ENCODE measurements at places on chromosomes 13 and 19.

- peak; percentile 65 for DNase-seq
These were observed 1.8 kb downstream of the FXYD7 start for GRCh38 chr19:35144600-35145436.

DNA sequence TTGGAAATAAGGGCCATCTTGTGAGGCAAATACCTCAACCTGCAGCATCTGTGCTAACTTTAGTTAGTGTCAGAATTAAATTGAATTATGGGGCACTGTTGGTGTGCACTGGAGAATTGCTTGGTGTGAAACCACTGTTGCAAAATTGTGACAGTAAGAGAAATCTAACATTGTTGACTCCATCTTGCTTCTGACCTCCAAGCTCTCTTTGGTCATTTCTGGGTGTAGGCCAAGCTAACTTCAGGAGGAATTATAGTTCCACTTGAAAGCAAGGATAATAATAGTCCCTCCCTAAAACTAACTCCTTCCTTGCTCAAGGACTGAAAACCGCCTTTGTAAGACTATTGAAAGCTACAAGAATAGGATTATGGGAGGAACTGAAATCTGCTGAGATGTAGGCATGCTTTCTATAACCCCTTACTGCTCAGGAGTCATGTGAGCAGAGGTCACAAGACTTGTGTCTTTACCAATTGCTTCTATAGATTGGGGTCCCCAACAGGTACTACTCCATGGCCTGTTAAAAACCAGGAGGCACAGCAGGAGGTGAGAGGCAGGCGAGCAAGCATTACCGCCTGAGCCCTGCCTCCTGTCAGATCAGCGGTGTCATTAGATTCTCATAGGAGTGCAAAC is 24.9 kb upstream of the GAS6 start:
- DNase-seq, result no peak

DNA sequence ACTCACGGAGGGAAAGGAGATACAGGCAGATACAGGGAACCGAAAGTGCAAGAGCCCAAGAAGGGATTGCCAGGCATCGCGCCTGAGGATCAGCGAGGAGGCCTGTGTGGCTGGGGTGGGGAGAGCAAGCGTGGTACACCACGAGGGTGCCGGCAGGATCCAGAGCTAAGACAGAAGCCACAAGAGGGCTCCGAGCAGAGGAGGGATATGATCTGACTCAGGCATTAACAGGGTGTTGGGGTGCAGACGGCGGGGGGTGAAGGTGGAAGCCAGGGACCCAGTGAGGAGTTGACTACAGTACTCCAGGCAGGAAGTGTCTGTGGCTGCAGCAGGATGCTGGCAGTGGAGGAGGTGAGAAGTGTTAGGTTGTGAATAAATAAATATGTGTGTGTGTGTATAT is 5.4 kb upstream of the PPP1R37 start:
- DNase-seq, result no peak

- DNase-seq, result no peak
These were observed 159.1 kb downstream of the GPC5 start for GRCh38 chr13:91557328-91558090.

GRCh38 chr13:40661875-40662665 is 4.4 kb downstream of the FOXO1 start:
- DNase-seq, result no peak

DNA sequence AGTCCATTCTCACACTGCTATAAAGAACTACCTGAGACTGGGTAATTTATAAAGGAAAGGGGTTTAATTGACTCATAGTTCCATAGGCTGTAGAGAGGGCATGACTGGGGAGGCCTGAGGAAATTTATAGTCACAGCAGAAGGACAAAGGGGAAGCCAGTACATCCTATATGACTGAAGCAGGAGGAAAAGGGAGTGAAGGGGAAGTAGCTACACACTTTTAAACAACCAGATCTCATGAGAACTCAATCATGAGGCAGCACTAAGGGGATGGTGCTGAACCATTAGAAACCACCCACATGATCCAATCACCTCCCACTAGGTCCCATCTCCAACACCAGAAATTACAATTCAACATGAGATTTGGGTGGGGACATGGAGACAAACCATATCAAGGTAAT is 209.1 kb downstream of the DIAPH3 start:
- DNase-seq, result no peak

DNA sequence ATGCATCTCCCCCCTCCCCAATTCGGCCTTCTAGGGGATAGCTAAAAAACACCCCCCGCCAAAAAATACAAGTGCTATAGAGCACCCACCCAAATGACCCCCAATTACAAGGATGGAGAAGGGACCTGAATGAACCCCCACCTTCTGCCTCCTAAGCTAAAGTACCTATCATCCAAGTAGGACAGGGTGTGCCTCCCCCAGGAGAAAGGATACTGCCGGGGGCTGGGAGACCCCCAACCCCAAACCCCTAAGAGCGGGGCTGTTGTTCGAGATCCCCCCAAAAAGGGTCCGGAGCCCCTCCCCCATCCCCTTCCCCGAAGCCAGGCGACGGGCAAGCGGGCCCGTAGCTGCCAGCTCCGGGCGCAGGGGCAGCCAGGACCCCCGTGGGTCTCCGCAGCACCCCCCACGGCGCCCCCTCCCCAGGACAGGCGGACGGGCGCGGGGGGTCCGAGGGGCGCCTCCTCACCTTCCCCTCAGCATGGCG is 1.9 kb downstream of the ZC3H4 start:
- no peak for DNase-seq

GRCh38 chr19:1068009-1069001 is 1.3 kb downstream of the ARHGAP45 start:
- peak; percentile 61 for DNase-seq

DNA sequence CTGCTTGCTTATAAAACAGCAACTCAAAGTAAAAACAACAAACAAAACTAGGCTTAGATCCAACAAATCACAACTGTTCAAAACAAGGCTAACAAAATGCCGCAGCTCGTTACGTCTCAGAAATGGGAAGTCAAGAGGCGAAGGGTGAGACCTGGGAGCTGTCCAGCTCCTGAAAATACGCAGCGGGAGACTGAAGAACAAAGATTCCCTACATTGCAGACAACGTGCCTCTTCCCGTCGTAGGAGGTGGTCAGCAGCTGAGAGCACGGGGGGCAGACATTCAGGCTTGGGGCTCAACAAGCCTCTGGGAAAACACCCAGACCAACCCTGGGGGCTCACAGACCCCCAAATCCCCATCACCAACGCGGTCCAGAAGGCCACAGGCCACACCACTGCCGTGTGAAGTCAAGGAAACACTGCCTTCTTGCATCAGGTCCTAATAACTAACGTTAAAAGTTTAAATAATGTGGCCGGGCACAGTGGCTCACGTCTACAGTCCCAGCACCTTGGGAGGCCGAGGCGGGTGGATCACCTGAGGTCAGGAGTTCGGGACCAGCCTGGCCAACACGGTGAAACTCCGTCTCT is 13.5 kb downstream of the PLPP2 start:
- DNase-seq, result no peak

DNA sequence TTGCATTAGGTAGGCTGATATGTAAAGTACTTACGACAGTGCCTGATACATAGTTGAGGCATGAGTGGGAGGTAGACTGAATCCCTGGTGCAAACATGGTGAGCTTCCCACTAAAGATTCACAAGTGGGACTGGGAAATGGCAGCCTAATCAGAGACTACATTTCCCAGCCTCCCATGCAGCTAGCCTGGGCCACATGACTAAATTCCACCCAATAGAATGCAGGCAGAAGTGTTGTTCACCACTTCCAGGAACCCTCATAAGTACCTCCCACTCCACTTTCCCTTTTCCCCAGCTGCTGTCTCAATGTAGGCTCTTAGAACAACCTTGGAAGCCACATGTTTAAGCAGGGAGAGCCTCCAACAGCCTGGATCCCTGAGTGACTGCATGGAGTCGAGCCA is 104.9 kb downstream of the CACNA1A start:
- no peak for DNase-seq

GRCh38 chr19:11166281-11167142 is 10.9 kb upstream of the SPC24 start:
- DNase-seq, result no peak

DNA sequence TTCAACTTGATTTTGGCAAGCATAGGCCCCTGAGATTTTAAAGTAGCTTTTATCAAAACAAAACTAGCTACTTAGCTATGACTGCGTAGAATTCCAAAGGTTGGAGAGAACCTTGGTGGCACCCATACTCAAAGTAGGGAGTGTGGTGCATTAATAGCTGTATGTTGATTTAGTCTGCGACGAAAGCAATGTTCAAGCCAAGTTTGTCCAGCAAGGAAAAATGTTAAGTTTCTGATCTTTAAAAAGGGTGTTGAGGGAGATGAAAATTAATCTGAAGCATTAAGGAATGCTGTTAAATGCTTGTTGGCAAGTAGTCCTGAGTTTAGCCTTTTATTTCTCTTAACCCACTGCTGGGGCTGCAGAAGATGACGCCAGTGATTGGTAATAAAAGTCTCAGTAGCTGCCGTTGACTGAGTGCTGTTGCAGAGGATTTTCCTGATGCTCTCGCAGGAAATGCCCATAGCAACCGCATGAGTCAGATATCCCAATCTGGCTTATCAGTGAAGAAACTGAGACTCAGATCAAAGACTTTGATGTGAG is 75.9 kb upstream of the RNF113B start:
- DNase-seq, result no peak

- no peak for DNase-seq
These were observed 6.7 kb upstream of the FCGBP start for GRCh38 chr19:39941151-39941550.

- DNase-seq, result no peak
These were observed 236.3 kb downstream of the COL4A1 start for GRCh38 chr13:110070511-110071120.

DNA sequence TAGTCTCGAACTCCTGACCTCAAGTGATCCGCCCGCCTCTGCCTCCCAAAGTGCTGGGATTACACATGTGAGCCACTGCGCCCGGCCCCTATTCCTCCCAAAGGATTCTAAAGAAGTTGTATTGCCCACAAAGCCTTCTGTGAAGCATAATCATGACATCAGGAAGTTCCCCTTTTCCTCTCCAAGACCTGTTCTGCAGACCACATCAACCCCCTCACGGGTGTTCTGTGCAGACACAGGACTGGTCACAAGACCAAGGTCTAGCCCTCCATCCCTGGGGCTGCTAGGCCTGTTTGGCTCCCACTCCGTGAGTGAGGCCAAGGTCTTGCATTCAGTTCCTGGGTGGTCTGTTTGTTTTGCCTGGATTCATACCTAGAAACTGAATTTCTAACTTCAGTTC is 178.1 kb downstream of the FLT1 start:
- no peak for DNase-seq

- no peak for DNase-seq
These were observed at the start of gene LEUTX for GRCh38 chr19:39778763-39779162. Gene LEUTX, plus strand, starts transcription at chr19:39778854. Its CDS starts 67 bp downstream, at chr19:39778921.

DNA sequence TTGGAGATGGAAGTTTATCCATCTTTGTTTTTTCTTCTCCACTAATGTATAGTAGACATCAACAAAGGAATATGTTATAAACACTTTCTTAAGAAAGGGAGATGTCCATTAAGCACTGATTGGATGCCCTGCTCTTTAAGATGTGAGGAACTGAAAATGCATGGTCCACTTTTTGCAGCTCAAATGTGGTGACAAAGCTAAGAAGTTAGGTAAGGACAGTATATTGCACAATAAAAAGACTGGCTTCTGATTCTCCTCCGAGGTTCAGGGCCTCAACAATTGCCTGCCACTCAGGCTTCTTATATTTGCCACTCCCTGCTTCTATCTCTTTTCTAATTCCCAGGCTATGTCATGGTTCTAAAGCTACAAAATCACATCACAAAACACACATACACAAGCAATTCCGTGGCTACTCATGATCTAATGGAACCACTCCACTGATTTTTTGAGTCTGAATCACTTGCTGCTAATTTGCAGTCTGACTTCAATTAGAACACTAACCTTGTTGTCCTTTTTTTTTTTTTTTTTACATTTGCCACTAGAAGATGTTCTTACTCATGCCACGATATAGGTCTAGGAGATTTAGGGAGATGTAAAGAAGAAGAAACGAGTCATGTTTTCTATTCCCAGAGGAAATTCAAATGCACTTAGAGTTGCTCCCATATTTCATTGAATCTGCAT is 29.6 kb upstream of the TNFSF11 start:
- no peak for DNase-seq

GRCh38 chr19:12205296-12205695 is 42.4 kb downstream of the ZNF136 start:
- no peak for DNase-seq

- DNase-seq, result no peak
These were observed 7.1 kb upstream of the ZNF91 start for GRCh38 chr19:23402388-23402787.

DNA sequence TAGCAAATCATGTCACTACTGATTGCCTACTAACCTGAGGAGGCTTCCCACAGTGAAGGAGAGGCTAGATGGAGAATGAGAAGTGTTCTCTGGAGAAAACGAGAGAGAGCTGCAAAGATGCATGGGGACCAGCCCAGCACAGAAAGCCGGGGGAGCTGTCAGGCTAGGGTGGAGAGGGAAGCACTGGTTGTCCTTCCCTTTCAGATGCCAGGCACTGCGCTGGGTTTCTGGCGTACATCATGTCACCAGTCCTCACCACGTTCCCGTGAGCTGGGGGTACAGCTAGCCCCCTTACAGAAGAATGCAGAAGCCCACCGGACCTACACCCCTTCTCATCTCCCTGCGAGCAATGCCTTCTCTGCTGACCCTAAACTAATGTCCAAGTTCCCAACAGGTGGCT is 86.0 kb downstream of the STK24 start:
- no peak for DNase-seq

- DNase-seq, result no peak
These were observed 10.1 kb downstream of the NANOS3 start for GRCh38 chr19:13887018-13887436.

DNA sequence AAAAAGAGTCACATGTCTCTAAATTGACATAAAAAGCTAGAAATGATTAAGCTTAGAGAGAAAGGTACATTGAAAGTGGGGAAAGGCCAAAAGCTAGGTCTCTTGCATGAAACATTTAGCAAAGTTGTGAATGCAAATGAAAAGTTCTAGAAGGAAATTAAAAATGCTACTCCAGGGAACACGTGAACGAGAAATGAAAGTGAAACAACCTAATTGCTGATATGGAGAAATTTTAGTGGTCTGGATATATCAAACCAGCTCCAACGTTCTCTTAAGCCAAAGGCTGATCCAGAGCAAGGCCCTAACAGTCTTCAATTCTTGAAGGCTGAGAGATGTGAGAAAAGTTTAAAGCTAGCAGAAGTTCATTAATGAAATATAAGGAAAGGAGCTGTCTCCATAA is 419.8 kb downstream of the SLITRK6 start:
- no peak for DNase-seq

DNA sequence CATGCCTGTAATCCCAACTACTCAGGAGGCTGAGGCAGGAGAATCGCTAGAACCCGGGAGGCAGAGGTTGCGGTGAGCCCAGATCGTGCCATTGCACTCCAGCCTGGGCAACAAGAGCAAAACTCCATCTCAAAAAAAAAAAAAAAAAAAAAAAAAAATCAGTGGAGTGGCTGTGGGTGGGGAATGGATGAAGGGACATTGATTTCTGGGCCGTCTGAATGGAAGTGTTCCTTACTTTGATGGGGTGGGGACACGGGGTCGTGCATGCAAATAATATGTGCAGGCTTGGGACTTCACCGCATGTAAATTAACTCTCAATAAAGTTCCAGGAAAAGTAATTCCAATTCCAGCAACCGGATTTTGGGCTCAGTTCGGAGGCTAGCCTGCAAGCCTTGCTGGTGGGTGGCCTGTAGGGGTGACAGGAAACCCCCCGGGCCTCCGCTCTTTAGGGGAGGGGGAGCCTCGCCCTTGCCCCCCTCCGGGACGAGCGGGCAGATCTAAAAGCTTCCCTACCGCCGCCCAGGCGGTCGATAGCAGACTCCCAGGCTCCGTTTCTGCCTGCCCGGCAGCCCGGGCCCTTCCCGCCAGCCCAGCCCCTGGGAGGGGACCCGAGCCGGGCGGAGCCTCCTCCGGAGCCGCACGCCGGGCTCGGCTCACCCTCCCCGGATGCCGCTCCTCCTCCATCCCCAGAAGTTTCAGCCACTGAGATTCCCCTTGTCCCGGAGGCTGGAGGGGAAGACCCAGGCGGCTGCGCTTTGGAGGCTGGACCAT is 48.0 kb upstream of the ADGRE5 start:
- no peak for DNase-seq

Data from head of caudate nucleus (tissue), 42 donors.